Stimulated activated memory B cell treated with anti-CD40 and anti-IgM and Interleukin-4, amounts not matched to agents 10 μg/mL and 1 μg/mL and 100 μg/mL, for 72 hours (primary cell): ENCODE measurements at places on chromosomes 12 and 14.

DNA sequence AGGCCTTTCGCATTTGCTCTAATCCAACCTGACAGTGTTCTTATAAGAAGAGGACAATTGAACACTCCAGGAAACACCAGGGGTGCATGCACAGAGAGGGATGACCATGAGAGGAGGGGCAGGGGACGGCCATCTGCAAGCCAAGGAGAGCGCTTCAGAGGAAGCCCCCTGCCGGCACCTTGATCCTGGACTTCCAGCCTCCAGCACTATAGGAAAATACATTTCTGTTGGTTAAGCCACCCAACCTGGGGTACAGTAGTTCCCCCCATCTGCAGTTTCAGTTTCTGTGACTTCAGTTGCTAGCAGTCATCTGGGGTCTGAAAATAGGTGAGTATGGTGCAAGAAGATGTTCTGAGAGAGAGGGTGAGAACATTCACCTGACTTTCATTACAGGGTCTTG, 64.7 kb downstream of the CLMN start:
- ATAC-seq: no peak

DNA sequence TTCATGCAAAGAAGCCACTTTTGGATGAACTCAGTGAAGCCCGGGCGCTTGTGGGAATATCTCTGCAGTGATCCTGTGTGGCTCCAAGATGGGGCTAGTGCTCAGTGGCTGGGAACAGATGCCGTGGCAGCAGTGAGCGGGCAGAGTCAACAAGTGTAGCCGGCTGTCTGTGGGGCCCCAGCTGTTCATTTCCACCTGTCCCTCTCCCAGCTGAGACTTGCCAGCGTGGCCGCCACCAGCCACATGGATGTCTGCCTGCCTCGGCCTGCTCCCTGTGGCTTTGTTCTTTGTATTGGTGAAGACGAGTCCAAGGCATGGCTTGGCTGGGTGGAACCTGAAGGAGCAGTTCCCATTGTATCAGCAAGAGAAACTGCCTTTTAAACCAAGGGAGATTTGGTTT, 77.3 kb downstream of the NOS1 start:
- no peak for ATAC-seq

- no peak for ATAC-seq
These were observed 6.4 kb upstream of the HMGA2 start for GRCh38 chr12:65817866-65818265.

DNA sequence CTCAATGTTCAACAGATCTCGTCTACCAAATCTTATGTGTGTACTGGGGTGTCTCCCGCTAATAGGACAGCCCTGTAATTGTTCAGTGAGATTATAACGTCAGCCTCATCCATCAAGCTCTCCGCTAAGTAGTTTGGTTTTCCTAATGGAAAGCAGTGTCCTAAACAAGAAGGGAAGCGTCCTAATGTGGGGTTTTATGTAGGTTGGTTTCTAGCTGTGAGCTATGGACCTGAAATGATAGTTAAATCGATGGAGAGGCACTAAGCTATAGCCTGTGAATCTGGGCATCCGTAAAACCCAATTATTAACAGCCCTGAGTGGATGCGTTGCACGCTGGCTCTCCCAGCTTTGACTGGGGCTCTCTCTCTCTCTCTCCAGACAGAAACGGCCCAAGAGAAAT, 9.2 kb upstream of the MAP1LC3B2 start:
- no peak for ATAC-seq

- ATAC-seq: no peak
These were observed 195.4 kb upstream of the C14orf180 start for GRCh38 chr14:104383996-104384775.

- ATAC-seq: no peak
These were observed 127.1 kb downstream of the CAPZA3 start for GRCh38 chr12:18864900-18865561.

DNA sequence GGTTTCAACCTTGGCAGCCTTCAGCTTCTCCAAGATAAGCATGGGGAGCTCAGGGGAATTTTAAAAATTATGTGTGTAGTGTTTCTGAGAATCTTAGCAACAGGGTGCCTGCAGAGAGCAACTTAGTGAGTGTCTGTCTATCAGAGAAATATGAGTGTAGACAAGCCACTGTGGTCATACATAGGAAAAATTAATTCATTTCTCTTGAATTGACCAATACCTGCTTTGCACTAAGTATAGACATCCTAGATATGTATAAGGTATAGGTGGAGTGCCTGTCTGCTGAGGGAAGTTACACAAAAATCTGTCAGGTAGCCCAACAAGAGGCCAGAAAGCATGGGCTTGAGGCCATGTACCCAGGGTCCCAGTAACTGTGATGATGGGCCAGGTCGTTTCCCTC, 20.7 kb downstream of the HELB start:
- ATAC-seq: no peak

GRCh38 chr12:43578782-43579181, 26.8 kb upstream of the ADAMTS20 start:
- no peak for ATAC-seq

GRCh38 chr12:90167518-90168208, 459.0 kb upstream of the ATP2B1 start:
- peak; percentile 43 for ATAC-seq

DNA sequence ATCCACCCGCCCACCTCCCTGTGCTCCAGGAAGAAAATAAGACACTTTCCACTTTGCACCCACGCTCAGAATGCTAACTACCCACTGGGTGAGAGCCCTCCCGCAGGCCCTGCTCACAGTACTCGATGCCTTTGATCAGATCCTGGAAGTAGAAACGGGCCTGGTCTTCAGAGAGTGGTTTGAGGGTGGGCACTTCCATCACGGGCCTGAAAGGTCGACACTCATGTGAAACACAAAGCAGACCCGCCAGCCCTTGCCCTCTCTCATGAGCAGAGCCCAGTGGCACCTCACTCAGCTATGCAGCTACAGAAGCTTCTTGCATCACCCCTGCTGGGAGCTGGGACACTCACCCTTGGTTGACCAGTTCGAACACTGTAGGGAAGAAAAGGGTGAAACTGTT, 41.1 kb downstream of the CAMKK2 start:
- no peak for ATAC-seq

GRCh38 chr12:117919479-117919878, 49.3 kb downstream of the KSR2 start:
- ATAC-seq: no peak

DNA sequence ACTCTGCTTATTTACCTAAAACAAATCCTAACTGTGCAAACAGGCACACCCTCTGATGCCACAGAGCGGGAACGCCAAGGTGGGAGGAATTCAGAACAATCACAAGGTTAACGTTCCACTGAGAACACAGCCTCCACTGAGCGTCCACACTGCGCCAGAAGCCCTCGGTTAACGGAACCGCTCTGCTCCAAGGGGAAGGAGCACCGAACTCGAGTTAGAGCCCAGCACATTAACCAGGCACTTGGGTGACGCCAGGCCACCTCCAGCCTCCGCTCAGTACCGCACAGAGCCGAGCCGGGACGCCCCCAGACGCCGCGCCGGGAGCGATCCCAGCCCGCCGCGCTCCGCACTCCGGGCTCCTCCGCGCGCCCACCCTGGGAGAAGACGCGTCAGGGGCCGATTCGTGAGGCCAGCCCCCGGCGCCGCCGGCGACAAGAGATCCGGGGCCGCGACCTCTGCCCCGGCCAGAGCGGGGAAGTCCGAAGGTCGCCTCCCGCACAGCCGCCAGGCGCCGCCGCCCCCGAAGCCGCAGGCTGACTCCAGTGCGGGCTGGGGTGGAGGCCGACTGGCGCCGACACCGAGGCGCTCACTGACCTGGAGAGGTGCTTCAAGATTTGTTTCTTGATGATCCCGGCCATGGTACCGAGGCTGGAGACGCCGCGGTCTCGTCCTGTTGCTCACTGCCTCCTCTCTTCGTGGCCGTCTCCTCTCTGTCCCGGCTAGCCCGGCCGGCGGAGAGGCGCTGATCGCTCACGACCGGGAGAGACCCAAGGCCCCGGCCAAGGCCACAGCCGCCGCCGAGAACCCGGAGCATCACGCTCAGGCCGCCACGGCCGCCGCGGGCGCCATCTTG, 450 bp downstream of the BLTP3B start:
- peak; percentile 74 for ATAC-seq

DNA sequence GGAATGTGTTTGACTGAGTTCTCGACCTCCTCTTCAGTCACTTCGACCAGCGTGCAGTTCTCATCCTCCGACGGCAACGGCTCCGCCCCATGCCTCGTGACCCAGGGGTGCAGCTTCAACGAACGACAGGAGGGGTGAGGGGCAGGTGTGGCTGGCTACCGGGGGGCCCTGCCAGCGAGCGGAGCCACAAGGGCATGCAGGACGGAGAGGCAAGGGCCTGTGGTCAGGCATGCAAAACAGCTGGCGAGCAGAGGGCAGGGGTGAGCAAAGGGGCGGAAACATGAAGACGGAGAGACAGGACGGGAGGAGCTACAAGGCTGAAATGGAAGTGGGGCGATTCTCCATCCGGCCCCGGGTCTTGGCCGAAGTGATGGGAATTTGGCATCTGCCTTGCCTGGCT, 38.7 kb downstream of the P2RX4 start:
- peak; percentile 93 for ATAC-seq

DNA sequence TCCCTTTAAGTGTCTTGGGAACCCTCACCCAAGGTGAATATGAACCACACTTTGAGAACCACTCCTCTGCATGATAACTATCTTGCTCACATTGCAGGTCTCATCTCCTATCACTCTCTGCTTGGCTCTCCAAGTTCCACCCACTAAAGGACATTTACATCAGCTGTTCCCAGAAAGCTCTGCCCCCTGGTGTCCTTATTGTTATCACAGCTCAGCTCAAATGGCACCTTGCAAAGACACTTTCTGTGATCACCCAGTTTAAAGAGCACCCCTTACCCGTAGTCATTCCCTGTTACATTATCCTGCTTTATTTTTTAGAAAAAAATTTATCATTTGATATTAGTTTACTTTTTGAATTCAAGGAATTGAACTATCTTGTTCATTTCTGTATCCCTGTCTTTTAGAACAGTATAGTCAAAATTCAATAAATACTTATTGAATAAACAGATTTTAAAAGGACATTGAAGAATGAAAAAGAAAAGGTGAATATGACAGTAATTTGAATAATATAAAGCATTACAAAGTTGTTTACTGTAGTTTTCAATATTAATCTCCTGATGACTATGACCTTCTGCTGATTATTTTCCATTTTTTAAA, 20.5 kb upstream of the GUCY2C start:
- peak; percentile 64 for ATAC-seq

GRCh38 chr12:41802803-41803202, 341.9 kb downstream of the GXYLT1 start:
- ATAC-seq: no peak

DNA sequence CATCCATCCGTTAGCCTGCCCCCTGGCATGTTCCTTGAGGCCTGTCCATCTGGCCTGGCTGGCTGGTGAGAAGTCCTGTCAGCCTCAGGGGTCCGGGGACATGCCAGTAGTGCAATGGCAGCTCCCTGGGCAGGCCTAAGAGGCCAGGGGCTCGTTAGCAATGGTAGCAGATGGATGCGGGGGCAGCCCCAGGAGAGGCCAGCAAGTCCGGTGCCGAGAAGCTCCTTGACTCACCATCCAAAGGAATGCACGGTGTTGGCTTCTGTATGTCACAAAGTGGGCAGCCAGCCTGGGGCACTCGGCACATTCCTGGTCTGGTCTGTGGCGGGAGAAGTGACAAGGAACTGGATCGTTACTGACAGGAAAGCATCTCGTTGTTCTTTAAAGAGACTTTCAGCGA, 319.9 kb downstream of the CACNA1C start:
- no peak for ATAC-seq

DNA sequence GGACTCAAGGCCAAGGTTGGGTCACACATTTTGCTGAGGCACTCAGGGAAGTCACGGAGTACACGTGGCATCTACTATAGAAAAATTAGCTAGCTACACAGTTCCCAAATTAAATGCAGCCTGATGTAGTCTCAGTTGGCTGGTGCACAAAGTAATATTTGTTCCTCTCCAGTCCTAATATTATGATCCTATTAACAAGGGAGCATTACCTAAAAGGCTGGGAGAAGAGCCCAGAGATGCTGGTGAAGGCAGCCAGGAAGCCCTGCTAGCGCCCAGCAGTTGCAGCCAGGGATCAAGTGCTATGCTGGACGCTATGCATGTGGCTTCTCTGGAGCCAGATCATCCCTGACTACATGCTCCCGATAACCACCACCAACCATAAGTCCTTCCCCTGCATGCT, 88.0 kb upstream of the GSC start:
- no peak for ATAC-seq

DNA sequence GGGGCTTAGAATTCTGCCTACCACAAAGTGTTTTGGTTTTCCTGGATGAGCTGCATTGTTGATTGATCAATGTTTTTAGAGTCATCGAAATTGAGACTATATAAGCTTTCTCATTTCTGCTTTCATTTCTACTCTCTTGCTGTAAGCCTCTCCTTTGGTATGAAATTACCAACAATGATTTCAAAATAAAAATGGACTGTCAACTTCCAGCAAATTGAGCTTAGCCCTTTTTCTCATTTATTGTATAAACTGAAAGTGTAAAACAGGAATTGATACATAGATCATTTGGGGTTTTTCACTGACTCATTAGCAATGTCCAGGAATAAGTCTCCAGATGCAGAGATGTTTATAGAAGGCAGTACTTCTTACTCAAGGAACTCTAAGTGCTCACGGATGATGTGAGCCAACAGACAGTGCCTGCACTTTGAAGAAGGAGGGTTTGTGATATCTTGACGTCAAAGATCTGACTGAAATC, 20.0 kb upstream of the PCNX1 start:
- ATAC-seq: peak; percentile 80

- ATAC-seq: no peak
These were observed 14.3 kb upstream of the DBX2 start for GRCh38 chr12:45065125-45065626.

DNA sequence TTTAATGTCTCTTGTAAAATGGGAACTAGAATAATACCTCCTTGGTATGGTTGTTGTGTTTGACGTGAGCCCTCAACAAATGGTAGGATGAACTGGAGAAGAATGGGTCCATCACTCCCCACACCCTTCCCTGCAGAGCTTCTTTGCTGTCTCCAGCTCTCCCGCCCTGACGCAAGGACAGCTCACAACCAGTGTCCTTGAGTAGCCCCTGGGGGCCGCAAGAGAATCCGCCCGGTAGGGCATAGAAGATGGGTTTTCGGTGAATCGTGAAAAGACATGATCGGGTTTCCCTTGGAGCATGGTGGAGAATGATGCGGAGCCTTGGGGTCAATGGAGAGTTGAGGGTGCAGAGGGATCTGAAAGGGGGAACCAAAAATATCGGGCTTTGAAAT, 6.1 kb upstream of the PAX9 start:
- no peak for ATAC-seq

- no peak for ATAC-seq
These were observed 18.4 kb downstream of the USP44 start for GRCh38 chr12:95532851-95533250.

- ATAC-seq: no peak
These were observed 52.4 kb downstream of the VCPKMT start for GRCh38 chr14:50063876-50064420.
